EH (cell line): ENCODE measurements at places on chromosomes 13 and 19.

GRCh38 chr19:28569132-28570131, 643.5 kb downstream of the UQCRFS1 start:
- no peak for DNase-seq

GRCh38 chr19:6263735-6264444, 15.9 kb downstream of the MLLT1 start:
- peak; percentile 60 for DNase-seq

DNA sequence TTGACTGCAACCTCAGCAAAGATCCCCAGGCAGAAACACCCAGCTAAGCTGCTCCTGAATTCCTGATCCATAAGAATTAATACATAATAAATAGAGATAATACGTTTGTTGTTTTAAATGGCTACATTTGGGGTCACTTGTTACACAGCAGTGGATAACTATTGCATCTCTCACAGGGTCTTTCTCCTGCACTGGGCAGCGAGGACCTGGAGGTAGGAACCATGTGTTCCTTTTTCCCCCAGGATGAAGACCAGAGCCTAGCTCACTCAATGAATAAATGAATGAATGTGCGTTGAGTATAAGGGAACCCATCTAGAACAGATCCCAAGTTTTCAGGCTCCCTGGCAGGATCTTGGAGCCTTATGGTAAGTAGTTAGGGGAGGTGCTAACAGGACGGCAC, 30.7 kb downstream of the F2RL3 start:
- no peak for DNase-seq

DNA sequence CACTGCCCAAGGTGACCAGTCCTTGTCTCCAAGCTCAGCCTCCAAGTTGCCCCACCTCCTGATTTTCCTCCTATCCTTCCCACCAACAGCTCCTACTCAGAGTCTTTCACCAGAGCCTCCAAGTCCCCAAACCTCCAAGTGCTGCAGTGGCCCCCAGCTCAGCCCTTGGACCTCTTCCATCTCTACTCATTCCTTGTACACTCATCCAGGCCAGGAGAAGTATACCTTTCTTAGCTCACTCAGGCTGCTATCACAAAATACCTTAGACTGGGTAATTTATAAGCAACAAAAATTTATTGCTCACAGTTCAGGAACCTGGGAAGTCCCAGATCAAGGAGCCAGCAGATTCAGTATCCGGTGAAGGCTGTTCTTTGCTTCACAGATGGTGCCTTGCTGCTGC, 11.3 kb downstream of the ATP7B start:
- no peak for DNase-seq

GRCh38 chr19:4186087-4186993, 3.9 kb downstream of the ANKRD24 start:
- DNase-seq: peak; percentile 74

DNA sequence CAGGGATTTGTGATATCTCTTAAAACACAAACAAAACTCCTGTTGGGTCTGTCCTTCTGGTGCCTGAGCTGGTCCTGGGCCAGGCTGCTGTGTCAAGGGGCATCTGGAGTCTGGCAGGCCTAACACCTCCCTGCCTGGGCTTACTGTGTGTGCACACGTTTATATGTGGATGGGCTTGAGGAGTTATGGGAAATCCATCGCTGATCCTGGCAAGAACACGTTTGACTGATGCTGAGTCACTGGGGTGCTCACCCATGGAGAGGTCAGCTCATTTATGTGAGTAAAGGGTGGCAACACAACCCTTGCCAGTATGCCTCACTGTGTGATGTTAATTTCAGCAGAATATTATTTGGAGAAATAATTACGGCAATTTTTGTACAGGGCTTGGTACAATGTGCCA, 44.5 kb upstream of the PCDH8 start:
- no peak for DNase-seq

GRCh38 chr13:26460648-26461047, 96.8 kb upstream of the WASF3 start:
- DNase-seq: peak; percentile 10

- DNase-seq: no peak
Observed at GRCh38 chr13:53321296-53321801, 292.7 kb downstream of the OLFM4 start.

DNA sequence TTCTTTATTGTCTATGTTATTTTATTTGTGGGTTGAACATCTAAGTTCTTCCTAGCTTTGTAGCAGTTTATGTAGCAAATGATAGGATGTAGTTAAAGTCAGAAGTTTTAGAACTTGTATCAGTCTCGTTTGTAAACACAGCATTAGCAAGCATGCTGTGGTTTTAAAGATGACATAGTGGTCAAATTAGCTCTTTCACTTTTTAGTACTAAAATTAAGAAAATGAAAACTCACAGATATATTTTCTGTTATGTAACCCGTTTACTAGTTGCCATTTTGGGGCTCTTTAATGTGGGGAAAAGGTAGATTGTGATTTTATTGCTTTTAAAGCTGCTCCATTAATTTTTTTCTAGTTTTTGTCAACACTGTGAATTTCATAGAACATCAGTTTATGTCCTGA, 216.5 kb downstream of the PCCA start:
- DNase-seq: no peak

- DNase-seq: peak; percentile 92
Observed at GRCh38 chr13:106471957-106472543, 63.4 kb downstream of the EFNB2 start.

DNA sequence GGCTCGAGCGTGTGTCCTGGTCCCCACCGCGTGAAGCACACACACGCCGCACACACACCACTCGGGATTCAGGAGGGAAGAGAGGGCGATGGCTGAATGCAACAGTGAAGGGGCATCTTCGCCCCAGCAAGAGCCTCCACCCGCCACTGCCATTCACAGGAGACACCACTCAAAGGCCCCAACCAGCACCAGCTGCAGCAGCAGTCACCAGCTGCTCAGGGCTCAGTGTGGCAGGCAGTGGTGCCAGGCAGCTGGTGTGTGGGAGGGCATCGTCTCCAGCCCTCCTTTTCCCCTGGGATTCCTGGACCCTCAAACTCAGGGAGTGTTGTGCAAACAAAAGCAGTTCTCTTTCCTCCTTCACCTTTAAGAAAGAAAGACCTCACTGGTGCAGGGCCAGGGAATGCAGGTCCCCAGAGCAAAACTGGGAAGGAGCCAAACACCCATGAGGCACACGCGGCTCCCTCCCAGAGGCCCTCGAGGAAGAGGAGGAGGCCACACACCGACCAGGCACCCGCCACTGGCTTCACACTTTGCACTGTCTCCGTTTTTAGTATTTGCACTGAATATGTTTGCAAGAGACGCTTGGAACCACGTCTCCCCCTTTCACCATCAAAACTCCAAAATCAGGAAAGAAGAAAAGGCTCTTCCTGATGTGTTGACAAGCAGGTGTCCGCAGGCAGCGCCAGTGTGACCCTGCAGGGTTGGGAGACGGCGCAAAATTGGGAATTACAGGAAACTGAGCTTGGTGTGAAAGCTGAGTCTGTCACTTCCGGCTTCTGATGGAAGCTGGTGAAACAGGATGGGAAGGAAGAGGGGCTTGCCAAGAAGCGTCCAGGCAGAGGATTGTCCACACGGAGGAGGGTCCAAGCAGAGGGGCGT, 26.4 kb upstream of the F7 start:
- no peak for DNase-seq
